Muscle of leg (tissue), 16 donors: ENCODE measurements at places on chromosomes 12 and 14. TPM values are rescaled to one million over a fixed set of nuclear protein-coding genes. Genes with fewer than 3 reads are reported as not detected.

Gene NFYB
- total RNA-seq = 28.4 TPM

DNA sequence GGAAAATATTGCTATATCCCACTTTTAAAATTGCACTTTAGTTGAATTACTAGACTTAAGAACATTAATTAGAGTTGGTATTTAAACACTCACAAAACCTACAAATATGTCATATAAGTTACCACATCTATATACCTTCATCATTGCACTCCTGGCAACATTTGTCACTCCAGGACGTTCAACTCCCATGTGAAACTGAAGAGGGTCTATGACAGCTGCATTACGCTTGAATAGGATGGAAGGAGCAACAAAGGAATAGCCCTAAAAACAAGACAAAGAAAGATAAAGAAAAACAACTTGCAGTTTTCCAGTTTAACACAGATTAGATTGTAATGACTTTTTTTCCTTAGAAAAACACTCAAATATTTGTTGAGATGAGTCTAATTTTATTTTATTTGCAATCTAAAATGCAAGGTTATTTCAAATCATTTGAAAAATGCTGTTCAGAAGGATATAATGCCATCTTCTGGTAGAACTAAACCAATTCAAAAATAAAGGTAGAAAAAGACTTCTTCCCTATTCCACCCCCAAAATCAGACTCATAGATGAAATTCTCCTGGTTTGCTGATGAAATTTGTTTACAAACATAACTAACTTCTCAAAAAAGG is 84.3 kb upstream of the TTC7B start:
- no peaks in the 10 kb centered on the region for H3K27me3 ChIP-seq
- peaks cover 15% of the 10 kb centered on the region for H3K36me3 ChIP-seq
- no peak overlapping the region for H3K27ac ChIP-seq
- no peak for DNase-seq

DNA sequence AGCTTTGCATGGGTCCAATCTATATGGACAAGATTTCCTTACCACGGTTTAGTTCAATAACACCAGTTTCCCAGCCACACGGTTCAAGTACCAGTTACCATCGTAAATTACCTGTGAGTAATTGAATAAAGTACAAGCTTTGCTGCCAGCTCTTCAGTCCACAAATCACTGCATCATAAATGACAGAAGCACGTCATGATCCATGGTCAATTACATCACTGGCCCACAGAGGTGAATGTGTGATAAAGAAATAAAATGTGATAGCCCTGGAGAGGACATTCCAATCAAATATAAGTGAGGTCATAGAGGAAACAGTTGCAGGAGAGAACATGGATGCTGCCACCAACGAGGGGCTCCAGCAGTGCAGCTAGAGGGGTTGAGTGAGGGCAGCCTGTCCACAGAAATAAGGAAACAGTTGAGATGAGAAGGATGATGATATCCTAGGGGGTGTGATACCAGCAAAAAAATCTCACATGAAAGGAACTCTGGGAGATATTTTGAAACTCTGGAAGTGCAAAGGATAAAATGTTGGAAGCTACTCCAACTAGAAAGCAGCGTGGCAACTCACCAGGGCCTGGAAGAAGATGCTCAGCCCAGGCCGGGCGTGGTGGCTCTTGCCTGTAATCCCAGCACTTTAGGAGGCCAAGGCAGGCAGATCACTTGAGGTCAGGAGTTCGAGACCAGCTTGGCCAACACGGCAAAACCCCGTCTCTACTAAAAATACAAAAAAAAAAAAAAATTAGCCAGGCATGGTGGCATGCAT is 5.8 kb upstream of the DYNC1H1 start:
- H3K27me3 ChIP-seq = no peaks in the 10 kb centered on the region
- DNase-seq = no peak
- peaks cover 13% of the 10 kb centered on the region for H3K4me1 ChIP-seq
- no peak overlapping the region for H3K27ac ChIP-seq
- H3K36me3 ChIP-seq = no peaks in the 10 kb centered on the region

DNA sequence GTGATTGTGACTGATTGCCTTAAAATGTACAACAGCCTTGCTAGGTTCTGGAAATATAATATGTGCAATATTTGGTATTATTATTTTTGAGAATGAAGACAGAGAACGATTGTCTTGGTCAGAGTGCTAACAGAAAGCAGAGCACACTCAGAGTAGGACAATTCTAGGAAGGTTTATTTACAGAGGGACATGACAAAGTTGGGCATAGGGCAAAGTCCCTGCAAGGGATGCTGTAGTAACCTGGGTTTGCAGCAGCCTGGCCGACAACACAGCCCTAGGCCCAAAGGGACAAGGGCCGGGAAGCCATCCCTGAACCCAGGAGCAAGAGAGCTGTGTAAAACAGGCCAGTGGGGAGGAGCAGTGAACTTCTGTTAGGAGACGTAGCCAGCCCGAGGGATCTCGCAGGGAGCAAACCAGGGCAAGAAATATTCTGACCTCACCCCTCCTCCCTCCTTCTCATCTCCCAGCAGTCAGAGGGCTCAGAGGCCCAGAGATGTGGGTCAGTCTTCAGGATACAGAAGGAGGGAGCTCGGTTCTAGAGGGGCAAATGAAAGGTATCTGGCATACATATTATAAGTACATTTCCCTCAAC is 51.0 kb upstream of the FERMT2 start:
- H3K4me3 ChIP-seq = no peak overlapping the region
- no peak overlapping the region for H3K27ac ChIP-seq
- H3K27me3 ChIP-seq = no peaks in the 10 kb centered on the region
- DNase-seq = peak; percentile 31
- peaks cover 12% of the 10 kb centered on the region for H3K4me1 ChIP-seq

Gene SLC38A4
- 5.6 TPM for total RNA-seq

DNA sequence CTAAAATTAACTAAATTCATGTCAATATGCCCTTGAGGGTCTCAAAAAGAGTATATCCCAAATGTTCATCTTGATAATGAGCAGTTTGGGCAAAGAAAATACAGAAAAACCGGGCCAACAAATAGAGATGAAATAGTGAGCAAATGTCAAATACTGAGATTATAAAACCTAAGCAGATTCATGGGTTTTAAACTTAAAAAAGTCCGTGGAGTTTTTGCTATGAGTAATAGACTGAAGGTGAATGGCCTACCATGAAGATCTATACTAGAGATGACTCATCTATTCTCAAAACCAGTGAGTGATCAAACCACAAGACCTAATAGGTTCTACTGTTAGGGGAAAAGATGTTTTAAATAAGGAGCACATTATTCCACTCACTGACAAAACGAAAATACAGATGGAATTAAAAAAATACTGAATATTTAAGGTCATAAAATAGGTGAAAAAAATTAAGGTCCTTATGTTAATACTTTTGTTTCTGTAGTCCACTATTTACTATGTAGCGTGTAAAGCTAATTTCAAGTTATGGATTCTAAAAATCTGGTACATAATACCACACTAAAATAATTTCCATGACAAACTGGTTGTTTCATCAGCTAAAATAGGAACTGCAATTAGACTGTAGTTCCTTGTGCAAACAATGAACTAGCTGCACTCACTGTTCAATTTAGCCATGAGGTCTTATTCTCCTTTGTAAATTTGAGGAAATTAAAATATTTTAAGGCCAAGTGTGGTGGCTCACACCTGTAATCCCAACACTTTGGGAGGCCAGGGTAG is 5.0 kb downstream of the HNRNPC start:
- no peaks in the 10 kb centered on the region for H3K27me3 ChIP-seq
- H3K4me3 ChIP-seq = no peak overlapping the region
- peaks cover 34% of the 10 kb centered on the region for H3K36me3 ChIP-seq
- no peak overlapping the region for H3K27ac ChIP-seq

Gene DDX51
- 5.7 TPM for total RNA-seq

DNA sequence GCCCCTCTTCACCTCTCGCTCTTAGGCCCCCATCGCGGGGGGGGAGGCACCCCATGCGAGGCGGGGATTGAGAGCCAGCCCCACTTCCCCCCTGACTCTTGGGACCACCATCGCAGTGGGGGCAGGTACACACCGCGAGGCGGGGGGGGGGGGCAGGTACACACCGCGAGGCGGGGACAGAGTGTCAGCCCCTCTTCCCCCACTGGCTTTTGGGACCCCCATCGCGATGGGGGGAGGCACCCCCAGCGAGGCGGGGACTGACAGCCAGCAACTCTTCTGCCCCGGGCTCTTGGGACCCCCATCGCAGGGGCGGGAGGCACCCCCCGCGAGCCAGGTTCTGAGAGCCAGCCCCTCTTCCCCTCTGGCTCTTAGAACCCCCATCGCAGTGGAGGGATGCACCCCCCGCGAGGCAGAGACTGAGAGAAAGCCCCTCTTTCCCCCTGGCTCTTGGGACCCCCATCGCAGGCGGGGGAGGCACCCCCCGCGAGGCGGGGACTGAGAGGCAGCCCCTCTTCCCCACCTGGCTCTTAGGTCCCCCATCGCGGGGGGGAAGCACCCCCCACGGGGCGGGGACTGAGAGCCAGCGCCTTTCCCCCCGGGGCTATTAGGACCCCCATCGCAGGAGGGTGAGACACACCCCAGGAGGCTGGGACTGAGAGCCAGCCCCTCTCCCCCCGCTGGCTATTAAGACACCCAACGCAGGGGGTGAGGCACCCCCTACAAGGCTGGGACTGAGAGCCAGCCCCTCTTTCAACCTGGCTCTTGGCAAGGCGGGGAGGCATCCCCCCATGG is 196.5 kb upstream of the PZP start:
- H3K4me3 ChIP-seq = no peak overlapping the region
- no peak for DNase-seq
- no peaks in the 10 kb centered on the region for H3K36me3 ChIP-seq
- H3K27ac ChIP-seq = no peak overlapping the region
- peaks cover 2% of the 10 kb centered on the region for H3K27me3 ChIP-seq

- no peak for DNase-seq
- H3K4me3 ChIP-seq = no peak overlapping the region
- H3K27me3 ChIP-seq = no peaks in the 10 kb centered on the region
Measured at GRCh38 chr12:88717188-88717587, 136.9 kb upstream of the KITLG start.

GRCh38 chr14:59154373-59154772 is 34.1 kb upstream of the DAAM1 start:
- H3K27me3 ChIP-seq = no peaks in the 10 kb centered on the region
- H3K4me3 ChIP-seq = no peak overlapping the region
- no peaks in the 10 kb centered on the region for H3K36me3 ChIP-seq
- no peak overlapping the region for H3K27ac ChIP-seq
- H3K4me1 ChIP-seq = peaks cover 2% of the 10 kb centered on the region
- no peak for DNase-seq

Gene HOXC11
- 2.9 TPM for total RNA-seq

DNA sequence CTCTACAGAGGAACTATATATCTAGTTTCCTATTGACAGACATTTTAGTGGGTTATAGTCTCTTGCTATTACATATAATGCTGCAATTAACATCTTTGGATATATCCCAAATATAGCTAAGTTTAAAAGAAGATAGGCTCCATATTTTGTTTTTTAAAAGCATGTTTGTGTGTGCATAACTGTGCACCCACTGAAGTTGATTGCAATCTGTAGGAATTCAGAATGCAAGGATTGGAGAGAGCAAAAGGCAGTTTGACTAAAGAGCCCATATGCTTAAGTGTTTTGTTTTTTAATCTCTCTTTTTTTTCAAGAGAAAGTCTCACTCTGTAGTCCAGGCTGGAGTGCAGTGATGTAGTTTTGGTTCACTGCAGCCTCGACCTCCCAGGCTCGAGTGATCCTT is 9.4 kb upstream of the ABCD4 start:
- H3K27me3 ChIP-seq = no peaks in the 10 kb centered on the region
- no peak overlapping the region for H3K27ac ChIP-seq
- H3K4me1 ChIP-seq = no peaks in the 10 kb centered on the region
- H3K4me3 ChIP-seq = no peak overlapping the region
- H3K36me3 ChIP-seq = no peaks in the 10 kb centered on the region
- DNase-seq = no peak

DNA sequence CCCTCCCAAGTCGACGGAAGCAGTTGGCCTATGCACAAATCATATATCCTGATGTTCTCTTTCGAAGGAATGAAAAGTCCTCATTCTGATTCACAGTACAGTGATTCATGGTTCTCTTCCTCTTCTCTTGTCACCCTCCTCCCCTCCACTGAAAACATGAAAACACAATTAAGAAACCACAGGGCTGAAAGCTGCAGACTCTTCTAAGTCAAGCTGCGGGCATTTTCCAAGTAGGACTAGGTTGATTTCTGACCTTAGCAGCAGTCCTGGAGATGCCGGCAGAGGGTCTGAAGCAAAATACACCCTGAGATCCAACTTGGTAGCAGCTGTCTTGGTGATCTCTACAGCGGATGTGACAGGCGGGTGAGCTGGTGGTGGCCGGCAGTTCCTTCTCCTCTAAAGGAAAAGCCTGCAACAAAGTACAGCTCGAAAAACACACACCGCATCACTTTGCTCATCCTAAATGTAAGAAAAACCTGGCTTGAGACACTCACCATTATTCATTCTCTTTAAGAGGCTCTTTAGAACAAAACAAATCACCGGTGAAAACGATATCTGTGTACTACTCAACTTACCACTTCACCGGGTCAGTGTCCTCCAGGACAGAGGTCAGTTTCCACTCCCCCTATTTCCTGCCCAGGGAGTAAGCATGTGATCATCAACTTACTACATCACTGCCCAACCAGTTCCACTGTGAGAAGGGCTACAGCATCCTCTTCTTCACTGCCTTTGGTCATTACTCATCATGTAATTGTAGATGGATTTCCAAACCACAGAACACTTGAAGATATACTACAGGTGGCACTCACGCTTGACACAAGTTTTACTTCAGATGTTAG is 6.0 kb downstream of the TMCC3 start:
- H3K27me3 ChIP-seq = peaks cover 3% of the 10 kb centered on the region
- H3K4me3 ChIP-seq = no peak overlapping the region
- peak; percentile 42 for DNase-seq
- peak overlapping the region; percentile 18 for H3K27ac ChIP-seq
- peaks cover 12% of the 10 kb centered on the region for H3K36me3 ChIP-seq

- no peak overlapping the region for H3K4me3 ChIP-seq
- peak; percentile 38 for DNase-seq
- no peaks in the 10 kb centered on the region for H3K36me3 ChIP-seq
- H3K27me3 ChIP-seq = no peaks in the 10 kb centered on the region
- H3K4me1 ChIP-seq = no peaks in the 10 kb centered on the region
- no peak overlapping the region for H3K27ac ChIP-seq
Measured at GRCh38 chr12:18054925-18055619, 34.9 kb downstream of the RERGL start.

DNA sequence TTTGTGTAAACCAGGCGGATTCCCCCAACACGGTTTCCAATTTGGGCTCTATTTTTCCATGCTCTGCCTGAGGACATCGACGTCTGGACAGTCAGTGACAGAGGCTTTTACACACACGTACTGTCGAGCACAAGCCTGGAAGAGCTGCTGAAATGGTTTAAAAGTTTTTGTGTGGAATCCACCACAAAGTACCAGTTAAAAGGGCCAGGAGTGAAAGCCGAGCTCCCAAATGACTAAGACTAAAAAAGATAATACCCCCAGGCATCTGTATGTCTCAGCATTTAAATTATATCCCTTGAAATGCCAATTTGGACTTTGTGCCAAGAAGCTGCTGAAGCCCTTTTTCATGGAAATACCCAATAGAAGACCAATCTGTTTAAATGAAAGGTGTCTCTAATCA is 173.2 kb downstream of the EGLN3 start:
- no peak overlapping the region for H3K4me3 ChIP-seq
- no peak overlapping the region for H3K27ac ChIP-seq
- no peaks in the 10 kb centered on the region for H3K27me3 ChIP-seq
- H3K4me1 ChIP-seq = no peaks in the 10 kb centered on the region
- DNase-seq = no peak

- H3K4me3 ChIP-seq = no peak overlapping the region
- H3K36me3 ChIP-seq = no peaks in the 10 kb centered on the region
- H3K4me1 ChIP-seq = peaks cover 6% of the 10 kb centered on the region
- no peak overlapping the region for H3K27ac ChIP-seq
Measured at GRCh38 chr12:92619730-92620684, 82.8 kb upstream of the PLEKHG7 start.
